ENCODE measurements at places on chromosomes 3 and 15. TPM values are rescaled to one million over a fixed set of nuclear protein-coding genes. Genes with fewer than 3 reads are reported as not detected.

MBD4 gene
- 15.6 TPM for polyA plus RNA-seq

VIPR1 gene
- 6.2 TPM for polyA plus RNA-seq

GOLGA8K gene
- polyA plus RNA-seq, result not detected

ARPIN gene
- 6.3 TPM for polyA plus RNA-seq

GOLGA8R gene
- polyA plus RNA-seq, result not detected

HEMK1 gene
- polyA plus RNA-seq, result 12.9 TPM

CNTN3 gene
- polyA plus RNA-seq, result 0.29 TPM

ST3GAL6 gene
- 1.7 TPM for polyA plus RNA-seq

CCDC9B gene
- 1.2 TPM for polyA plus RNA-seq

SNRPN gene
- 472 TPM for polyA plus RNA-seq

P3H2 gene
- 1.0 TPM for polyA plus RNA-seq

DNAH12 gene
- polyA plus RNA-seq, result not detected

OR5K2 gene
- not detected for polyA plus RNA-seq

ADCY5 gene
- 14.5 TPM for polyA plus RNA-seq

DNA sequence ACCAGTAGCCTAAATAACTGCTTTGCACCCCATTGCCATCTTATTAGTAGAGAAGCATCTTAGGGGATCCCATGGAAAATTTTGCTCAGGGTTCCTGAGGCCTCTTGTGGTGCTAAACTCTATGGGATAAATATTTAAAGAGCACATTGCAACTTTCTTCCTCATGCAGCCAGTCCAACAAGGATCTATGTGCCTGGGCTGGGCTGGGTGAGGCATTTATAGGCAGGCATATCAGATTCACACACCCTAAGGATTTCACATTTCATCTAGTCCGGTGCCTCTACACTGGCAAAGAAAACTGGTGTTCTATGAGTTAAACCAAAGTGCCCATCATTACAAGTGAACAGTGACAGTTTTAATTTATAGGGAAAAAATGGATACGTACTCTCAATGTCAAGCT lies 512.3 kb downstream of the EDEM1 start:
- no peak for DNase-seq

- no peak for DNase-seq
These were observed 56.0 kb downstream of the SEMA3G start for GRCh38 chr3:52388933-52389332.

- DNase-seq, result no peak
These were observed 12.4 kb downstream of the PIF1 start for GRCh38 chr15:64813075-64813474.

DNA sequence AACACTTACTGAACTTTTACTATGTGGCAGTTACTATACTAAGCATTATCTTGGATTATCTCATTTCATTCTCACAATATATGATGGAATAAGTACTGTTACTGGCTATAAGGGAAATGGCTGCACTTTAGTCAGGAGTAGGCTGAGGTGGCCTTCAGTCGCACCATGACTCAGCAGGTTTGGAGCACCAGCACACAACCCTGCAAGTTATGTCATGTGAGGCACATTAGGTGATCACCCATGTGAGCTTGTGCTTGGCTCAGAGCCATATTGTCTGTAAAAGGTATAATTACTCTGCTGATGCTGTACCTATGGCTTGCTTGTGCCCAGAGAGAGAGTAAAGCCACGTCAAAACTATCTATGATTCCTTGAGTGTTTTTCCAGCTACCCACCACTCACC lies 54.1 kb upstream of the TIPARP start:
- no peak for DNase-seq

- DNase-seq, result no peak
These were observed 796.2 kb downstream of the NR2F2 start for GRCh38 chr15:97126553-97127233.

GRCh38 chr15:90456236-90456635 lies 68.2 kb downstream of the IQGAP1 start:
- no peak for DNase-seq

DNA sequence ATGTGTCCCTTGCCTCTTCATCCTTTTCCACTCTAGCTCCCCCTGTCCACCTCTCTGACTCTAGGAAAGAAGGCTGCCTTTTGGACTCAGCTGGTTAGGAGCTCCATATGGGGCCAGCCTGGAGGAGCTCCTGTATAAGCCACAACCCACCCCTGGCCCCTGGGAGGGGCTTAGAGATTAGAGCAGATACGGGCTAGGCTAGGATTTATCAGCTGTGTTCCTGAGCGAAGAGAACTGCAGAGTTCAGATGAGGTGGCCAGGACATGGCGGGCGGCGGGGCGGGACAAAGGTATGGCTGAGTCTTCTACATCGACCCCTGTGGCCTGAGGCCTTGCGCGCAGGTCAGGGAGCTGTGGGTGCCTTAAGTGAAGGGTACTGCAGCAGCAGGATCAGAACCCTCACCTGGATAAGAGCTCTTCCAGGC lies 7.9 kb downstream of the NBEAL2 start:
- no peak for DNase-seq

GRCh38 chr3:1717524-1717923 lies 381.1 kb upstream of the CNTN4 start:
- no peak for DNase-seq

- no peak for DNase-seq
These were observed 103.1 kb upstream of the SKOR1 start for GRCh38 chr15:67722030-67722817.

DNA sequence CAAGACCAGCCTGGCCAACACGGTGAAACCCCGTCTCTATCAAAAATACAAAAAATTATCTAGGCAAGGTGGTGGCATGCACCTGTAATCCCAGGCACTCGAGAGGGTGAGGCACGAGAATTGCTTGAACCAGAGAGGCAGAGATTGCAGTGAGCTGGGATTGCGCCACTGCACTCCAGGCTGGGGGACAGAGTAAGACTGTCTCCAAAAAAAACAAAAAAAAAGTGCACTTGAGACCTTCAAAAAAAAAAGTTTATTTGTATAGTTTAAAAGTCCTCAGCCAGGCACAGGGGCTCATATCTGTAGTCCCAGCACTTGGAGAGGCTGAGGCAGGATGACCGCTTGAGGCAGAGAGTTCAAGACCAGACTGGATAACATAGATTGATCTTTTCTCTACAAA lies 2.1 kb downstream of the PBRM1 start:
- no peak for DNase-seq

GRCh38 chr15:54482251-54482650 lies 504.0 kb downstream of the UNC13C start:
- no peak for DNase-seq

DNA sequence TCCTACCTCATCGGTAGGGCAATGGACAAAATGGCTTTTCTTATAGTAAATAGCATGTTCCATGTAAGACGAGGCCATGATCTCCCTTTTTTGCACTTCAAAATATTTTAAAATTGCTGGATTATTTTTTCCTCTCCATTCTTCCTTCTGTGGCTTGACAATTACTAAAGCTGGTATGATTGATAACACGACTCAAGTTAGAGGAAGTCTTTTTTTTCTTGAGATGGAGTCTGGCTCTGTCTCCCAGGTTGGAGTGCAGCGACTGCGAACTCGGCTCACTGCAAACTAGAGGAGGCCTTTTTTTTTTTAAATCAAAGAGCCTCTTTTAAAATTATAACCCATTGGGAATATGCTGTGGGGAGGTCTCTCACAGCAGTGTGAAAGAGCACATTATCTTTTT lies 124.5 kb upstream of the TBL1XR1 start:
- no peak for DNase-seq

DNA sequence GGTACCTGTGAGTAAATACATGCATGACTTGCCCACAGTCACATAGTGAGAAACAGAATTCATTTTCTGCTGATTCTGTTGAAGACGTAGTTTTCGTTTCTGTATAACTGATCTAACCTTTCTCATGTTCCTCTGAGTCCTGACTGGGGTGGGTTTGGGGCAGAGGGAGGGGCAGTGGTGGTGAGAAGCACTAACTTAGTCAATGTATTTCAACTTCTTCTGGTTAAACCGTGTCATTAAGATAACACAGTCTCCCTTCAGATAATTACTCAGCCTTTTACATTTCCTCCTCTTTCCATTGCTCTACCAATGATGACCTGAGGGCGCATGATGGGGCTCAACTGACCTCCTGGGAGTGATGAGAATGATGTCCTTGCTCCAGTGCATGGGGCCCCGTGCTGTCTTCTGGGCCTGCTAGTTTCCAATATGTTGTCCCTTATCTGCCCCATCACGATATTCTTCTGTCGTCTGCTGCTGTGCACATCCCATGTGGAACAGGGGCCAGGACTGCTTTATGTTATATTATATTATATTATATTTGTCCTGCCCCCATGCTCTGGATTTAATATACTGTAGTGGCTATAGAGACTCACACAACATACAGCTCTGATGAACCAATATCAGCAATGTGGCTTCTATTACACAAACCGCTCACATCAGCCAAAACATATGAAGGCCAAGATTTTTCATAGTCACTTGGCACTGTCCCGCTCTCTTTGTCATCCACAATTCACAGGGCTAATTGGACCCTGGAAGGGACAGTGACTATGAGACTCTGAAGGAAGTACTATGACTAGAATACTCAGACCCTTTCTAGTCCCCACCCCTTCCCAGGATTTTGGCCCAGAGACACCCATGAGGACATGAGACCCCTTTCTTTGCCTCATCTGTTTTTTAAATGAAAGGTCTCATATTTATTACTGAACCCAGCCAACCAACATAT lies 407.1 kb upstream of the MCTP2 start:
- DNase-seq, result no peak

- no peak for DNase-seq
These were observed 86.5 kb upstream of the FAM98B start for GRCh38 chr15:38367476-38367875.

DNA sequence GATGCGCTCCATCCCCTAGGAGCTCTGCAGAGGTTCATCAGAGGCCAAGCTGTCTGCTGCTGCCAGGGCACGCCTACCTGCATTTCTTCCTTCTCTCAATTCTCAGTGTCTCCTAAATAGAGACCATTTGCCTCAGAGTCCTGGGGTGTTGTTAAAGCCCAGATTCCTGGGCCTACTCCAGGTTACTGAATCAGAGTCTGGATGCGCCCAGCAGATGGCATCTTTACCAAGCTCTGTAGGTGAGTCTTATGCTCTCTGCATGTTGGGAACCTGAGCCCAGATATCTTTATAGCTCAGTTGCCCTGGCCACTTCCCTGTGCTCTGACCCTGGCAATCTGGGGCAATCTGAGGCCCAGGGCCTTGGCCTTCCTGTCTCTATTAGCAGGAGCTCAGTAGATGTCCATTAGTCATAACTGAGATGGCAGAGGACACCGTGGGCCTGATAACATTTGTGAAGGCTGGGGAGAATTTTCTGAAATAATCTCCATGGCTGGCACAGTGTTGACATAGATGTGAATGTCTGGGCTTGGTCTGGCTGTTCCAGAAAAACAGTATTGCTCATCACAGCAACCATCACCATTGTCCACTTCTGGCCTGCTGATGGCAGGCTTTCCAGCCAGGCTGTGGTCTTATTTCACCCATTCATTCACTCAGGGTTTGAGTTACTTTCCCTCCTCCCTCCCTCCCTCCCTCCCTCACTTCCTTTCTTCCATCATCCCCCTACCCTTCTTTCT lies 13.3 kb upstream of the RBP1 start:
- DNase-seq, result peak; percentile 47

GRCh38 chr15:33190539-33190938 lies 4.0 kb downstream of the FMN1 start:
- DNase-seq, result no peak

- DNase-seq, result peak; percentile 83
These were observed 277.1 kb downstream of the MAGI1 start for GRCh38 chr3:65761446-65762234.

GRCh38 chr3:11276901-11277300 lies 4.7 kb downstream of the ATG7 start:
- DNase-seq, result no peak

DNA sequence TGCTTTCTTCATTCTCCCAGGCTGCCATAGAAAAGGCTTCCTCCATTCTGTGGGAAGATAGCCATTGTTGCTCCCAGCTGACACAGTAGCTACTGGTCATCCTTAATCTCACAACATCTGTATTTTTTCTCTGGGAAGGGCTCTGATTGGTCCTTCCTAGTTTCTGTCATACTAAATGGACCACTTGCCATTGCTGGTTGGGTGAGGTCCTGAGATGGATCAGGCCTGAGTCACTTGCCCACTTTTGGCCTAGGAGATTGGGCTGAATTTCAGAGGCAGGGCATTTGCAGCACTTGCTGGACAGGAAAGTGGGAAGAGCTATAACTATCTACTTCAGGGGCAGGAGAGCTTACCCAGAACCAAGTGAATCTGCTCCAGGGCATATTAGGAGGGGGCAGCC lies 106.5 kb upstream of the PROK2 start:
- no peak for DNase-seq

- DNase-seq, result no peak
These were observed 83.6 kb downstream of the NCEH1 start for GRCh38 chr3:172627057-172627809.

- no peak for DNase-seq
These were observed 106.7 kb upstream of the THRB start for GRCh38 chr3:24601066-24601939.

DNA sequence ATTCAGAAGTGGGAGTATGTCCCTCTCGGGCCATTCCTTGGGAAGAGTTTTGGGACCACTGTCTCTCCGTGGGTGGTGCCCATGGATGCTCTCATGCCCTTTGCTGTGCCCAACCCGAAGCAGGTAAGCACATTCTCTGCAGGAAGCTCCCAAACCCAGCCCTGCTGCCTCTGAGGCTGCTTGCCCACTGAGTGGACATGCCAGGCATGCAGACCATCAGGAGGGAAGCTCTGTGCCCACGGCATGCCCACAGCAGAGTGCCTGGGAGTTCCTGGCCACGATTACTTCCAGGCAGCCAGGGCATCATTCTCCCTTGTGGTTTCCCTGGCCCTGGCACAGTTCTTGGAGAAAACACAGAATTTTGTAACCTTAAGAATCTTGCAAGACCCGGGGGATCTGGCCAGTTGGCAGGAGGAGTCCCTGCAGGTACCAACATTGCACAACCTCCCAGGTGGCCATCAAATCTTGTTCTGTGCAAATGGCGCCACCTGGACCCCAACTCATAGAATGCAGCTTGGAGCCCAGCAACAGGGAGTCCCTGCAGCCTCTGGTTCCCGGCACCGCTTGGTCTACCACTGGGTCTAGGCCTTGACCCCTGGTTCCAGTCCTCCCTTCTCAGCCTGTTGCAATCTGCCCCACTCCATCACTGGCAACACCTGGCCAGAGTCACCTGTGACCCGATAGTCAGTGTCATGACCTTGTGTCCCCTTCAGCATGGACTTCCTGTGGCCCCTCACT lies 20.4 kb downstream of the FAH start:
- DNase-seq, result peak; percentile 47

- DNase-seq, result no peak
These were observed 95.8 kb downstream of the RAP2B start for GRCh38 chr3:153257673-153258351.

GRCh38 chr15:58002338-58003126 lies 63.0 kb downstream of the ALDH1A2 start:
- peak; percentile 0 for DNase-seq

GRCh38 chr3:64225695-64226499 lies 631 bp upstream of the PRICKLE2 start:
- DNase-seq, result no peak

DNA sequence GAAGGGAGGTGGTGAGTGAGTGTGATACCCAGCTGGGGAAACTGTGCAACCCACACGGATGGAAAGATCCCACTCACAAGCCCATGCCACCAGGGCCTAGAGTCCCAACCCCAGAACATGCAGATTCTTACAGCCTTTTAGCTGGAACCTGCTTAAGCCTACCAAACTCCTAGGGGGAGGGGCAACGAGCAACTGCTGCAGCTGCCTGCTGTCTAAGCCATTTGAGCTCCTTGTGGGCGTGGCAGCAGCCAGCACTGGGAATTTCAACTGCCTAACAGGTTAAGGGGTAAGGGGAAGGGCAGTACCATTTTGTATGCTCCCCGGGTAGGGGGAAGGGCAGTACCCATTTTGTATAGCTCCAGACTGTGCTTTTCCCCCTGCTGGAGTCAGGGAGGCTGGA lies 673.2 kb upstream of the BCHE start:
- DNase-seq, result no peak

Data from brain (organoid and tissue), 16 donors.